Hematopoietic multipotent progenitor cell treated with erythropoietin and hydrocortisone succinate and interleukin-3 and kit ligand, for 15 days (in vitro differentiated cells): ENCODE measurements at places on chromosomes 11 and 22.

DNA sequence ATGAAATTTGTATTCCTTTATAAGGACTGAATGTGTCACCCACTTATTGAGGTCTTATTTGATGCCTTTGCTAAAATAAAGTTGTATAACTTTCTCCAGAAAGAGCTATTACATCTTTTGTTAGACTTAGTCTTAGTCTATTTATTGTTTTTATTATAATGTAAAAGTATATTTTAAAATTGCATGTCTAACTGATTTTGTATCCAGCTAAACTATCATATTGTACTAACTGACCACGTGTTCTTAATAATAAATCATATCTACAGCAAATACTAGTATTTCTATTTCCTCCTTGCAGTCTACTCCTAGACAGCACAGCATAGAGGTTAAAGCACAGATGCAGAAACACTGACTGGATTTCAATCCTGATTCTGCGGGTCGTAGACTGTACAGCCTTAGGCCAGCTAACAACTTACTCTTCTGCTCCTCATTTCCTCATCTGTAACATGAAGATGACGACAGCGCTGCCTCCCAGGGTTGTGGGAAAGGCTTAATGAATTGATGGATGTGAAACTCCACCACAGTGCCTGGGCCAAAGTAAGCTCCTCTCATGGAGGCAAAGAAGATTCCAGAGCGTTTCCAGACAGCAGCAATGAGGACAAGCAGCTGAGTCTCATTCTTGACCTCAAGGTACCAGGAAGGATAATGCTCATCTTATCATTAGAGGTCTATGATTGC lies 13.2 kb downstream of the IFITM10 start:
- DNase-seq, result no peak

DNA sequence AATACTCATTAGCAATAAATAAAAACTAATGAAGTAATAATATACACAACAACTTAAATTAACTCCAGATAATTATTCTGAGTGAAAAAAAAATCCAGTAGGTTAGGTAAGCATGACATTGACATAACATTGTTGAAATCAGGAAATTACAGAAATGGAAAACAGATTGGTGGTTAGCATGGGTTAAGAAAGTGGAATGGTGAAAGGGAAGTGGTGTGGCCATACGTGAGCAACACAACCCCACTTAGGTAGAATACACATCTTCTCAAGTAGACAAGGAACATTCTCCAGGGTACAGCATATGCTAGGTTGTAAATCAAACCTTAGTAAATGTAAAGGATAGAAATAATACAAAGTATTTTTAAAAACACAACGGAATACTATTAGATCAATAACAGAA lies 30.2 kb upstream of the CLTCL1 start:
- no peak for DNase-seq

- no peak for DNase-seq
Measured at GRCh38 chr11:24624432-24624831, 127.6 kb downstream of the LUZP2 start.

- DNase-seq, result no peak
Measured at GRCh38 chr11:110366291-110366690, 63.5 kb upstream of the FDX1 start.

DNA sequence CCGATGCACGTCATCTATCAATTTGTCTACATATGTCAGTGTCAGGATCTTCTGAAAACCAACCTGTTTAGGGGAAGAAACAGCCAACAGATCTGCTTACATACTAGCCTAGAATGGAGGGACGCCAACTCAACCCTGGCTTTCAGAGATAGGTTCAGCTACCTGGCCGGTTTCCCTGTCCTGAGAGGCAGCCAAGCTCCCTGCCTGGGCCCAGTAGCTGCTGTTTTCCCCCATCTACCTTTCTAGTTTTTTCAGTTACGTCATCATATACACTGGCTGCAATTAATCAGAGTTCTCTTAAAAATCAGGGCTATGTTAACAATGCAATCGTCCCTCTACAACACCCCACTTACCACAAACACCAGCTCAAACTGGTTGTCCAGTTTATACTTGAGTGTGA lies 1.0 kb downstream of the SRPRA start:
- no peak for DNase-seq

GRCh38 chr11:37942081-37942480 lies 1344.0 kb upstream of the RAG2 start:
- no peak for DNase-seq

DNA sequence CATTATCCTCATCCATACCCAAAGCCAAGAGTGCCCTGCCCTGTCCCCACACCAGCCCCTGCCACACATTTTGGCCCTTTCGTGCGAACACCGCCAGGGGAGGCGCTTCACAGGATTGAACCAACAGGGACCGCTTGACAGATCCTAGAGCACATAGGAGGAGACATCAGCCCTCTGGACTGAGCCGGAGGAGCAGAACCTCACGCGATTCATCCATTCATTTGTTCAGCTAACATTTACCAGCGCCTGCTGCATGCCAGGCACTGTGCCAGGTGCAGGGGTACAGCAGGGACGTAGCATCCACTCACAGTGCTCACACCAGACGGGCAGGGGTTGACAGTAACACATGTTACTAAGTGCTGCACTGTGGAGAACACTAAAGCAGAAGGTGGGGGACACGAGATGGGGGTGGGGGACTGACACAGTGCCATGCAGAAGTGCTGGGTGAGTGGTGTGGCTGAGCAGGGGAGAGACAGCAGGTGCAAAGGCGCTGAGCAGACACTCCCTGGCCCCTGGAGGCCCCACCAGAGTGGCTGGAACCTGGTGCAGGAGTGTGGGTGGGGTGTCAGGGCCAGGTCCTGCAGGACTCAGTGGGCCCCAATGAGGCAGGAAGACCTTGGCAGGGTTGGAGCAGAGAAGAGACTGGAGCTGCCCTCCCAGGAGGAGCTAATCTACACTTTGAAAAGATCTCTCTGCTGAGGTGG lies 3.4 kb downstream of the GNAZ start:
- DNase-seq, result no peak
